ENCODE measurements at places on chromosomes 1 and 21.

DNA sequence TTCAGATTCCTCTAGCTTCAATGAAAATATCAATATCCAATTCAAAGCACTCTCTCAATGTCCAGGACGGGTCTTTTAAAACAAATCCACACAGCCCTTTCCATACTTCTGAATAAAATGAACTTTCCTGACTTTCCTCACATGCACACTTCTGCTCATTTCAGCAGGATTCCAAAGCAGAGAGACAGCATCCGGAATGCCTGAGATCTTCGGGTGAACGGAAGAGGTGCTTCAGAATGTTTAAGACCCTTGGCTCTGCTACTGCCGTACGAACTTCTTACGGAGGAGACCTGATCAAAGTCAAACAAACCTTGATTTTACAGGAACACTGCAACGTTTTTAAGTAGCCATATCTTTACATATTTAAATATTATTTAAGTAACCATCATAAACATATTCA, 245.7 kb downstream of the PTBP2 start:
- no peak for DNase-seq

DNA sequence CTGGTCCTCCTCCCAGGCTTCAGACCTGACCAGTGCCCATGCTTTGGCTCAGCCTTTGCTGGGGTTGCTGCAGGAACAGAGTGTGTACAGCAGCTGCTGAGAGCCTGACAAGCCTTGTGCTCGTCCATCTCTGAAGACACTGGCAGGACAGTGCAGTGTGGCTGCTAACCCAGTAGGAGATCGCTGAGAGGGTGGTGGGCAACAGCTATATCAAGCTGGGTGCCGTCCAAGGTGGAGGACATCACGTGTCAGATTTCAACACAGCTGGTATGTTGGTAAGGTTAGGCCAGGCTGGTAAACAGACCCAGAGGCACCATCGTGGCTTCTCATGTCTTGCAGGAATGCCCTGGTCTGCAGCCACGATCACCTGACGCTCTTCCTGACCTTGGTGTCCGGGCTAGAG, 17.9 kb upstream of the SLC25A34 start:
- DNase-seq = no peak

- DNase-seq = no peak
Observed at GRCh38 chr1:22969304-22969709, 3.4 kb downstream of the LACTBL1 start.

GRCh38 chr1:101237229-101237837, 514 bp downstream of the S1PR1 start:
- DNase-seq = no peak

GRCh38 chr1:150406483-150406882, 42.5 kb downstream of the RPRD2 start:
- no peak for DNase-seq

- no peak for DNase-seq
Observed at GRCh38 chr1:61501971-61502916, 222.7 kb downstream of the TM2D1 start.

GRCh38 chr1:236168716-236169429, 26.5 kb downstream of the GPR137B start:
- no peak for DNase-seq

GRCh38 chr1:112817555-112818373, 102.6 kb upstream of the PPM1J start:
- no peak for DNase-seq

- peak; percentile 63 for DNase-seq
Observed at GRCh38 chr1:204791453-204792353, 79.0 kb upstream of the NFASC start.

DNA sequence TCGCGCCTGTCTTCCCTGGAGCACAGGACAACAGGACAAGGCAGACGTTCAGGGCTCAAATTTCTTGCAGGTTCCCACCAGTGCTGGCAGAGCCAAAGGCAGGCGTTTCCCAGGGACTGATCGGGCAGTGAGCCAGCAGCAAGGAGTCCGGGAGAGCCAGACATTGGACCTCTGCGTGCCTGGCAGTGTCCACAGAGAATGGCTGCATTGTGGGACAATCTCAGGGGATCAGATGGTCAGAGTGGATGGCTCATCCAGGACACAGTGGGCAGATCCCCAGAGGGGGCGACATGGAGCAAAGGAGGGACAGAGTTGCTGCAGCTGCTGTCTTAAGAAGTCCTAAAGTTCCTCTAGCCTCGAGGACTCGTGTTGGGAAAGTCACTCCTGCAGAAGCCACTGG, 4.6 kb downstream of the TMEM63A start:
- no peak for DNase-seq

Data from activated T-helper 2 cell treated with anti-CD3 and anti-CD28 coated beads, Interferon-gamma antibody, Interleukin-2, Interleukin-4, amounts not matched to agents 10 μg/mL and 5 μg/mL and 100 μg/mL, durations not matched to agents 14 hours and 24 hours and 36 hours (primary cell).